ENCODE measurements at places on chromosomes 4 and X. TPM values are rescaled to one million over a fixed set of nuclear protein-coding genes. Genes with fewer than 3 reads are reported as not detected.
A peak's percentile ranks its signal among the peaks of the same experiment; 100 is the strongest.

The GABRB1 gene
- not detected for total RNA-seq

The XAGE1A gene
- not detected for total RNA-seq

DNA sequence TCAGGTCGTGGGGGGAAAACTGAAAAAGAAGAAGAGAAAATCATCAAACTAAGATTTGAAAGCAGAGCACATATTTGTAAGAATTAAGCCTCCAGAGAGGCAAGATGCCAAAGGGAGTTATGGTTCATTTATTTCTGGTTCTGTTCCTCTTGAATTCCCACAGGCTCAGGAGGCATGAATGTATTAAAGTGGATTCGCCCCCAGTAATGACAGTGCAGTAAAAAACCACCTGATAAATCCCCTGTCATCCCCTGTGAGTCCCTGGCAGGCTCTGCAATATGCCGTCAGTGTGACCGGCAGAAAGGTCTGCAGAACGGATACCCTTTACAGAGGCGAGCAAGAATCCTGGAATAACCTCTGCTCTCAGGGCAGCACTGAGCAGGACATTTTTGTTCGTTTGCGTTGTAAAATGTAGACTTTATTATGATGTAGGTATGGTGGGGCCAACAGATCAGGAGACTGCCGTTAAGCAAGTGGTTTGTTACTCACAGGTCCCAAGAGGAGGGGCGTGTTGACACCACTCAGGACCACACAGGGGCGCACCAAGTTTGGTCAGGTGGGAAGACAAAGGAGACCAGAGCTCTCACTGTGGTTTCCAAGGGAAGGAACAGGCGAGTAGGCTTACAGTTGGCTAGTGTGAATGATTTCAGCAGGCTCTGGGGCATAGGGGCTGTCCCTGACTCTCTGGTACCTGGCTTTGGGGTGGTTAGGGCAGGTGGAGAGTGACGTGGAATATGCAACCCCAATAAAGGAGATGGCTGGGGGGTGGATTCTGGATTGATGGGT lies 75.3 kb downstream of the DHRSX start:
- no peaks in the 10 kb centered on the region for H3K4me1 ChIP-seq
- no peak overlapping the region for H3K27ac ChIP-seq
- H3K27me3 ChIP-seq, result no peaks in the 10 kb centered on the region

- no peak for DNase-seq
- no peaks in the 10 kb centered on the region for H3K36me3 ChIP-seq
- H3K27ac ChIP-seq, result no peak overlapping the region
- peaks cover 10% of the 10 kb centered on the region for H3K27me3 ChIP-seq
- peaks cover 12% of the 10 kb centered on the region for H3K4me1 ChIP-seq
These were observed 15.5 kb upstream of the HELT start for GRCh38 chr4:185002784-185003183.

DNA sequence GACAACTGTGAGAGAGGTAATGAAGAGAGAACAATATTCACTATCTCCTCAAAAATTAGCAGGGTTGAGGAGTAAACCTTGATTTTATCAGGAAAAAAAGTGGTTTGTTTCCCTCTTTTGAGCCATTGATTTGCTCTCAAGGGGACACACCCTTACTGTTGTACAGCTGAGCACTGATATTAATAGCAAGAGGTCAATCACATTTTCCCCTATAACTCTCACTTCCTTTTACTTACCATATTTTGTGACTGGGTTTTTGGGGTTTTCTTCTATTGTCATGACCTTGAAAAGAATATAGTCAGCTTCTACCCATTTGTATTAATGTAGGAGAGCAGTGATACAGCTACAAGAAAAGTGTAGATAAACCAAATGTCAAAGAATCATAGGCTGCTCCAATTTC lies 70.2 kb upstream of the LONRF3 start:
- no peaks in the 10 kb centered on the region for H3K27me3 ChIP-seq
- no peak overlapping the region for H3K4me3 ChIP-seq
- no peaks in the 10 kb centered on the region for H3K4me1 ChIP-seq
- DNase-seq, result no peak
- no peaks in the 10 kb centered on the region for H3K36me3 ChIP-seq
- H3K27ac ChIP-seq, result no peak overlapping the region

GRCh38 chr4:184104419-184105101 lies 113.1 kb downstream of the ENPP6 start:
- H3K36me3 ChIP-seq, result no peaks in the 10 kb centered on the region
- peaks cover 23% of the 10 kb centered on the region for H3K4me1 ChIP-seq
- no peak overlapping the region for H3K4me3 ChIP-seq
- peak overlapping the region; percentile 58 for H3K27ac ChIP-seq

Data from lower lobe of right lung (tissue), 2 donors.